Esophagus mucosa (tissue), 1 donor: ENCODE measurements at places on chromosomes 13 and 19.

GRCh38 chr19:5188548-5189317 lies 151.9 kb downstream of the PTPRS start:
- ATAC-seq, result no peak

- ATAC-seq, result no peak
Measured at GRCh38 chr13:110121422-110122083, 185.4 kb downstream of the COL4A1 start.

DNA sequence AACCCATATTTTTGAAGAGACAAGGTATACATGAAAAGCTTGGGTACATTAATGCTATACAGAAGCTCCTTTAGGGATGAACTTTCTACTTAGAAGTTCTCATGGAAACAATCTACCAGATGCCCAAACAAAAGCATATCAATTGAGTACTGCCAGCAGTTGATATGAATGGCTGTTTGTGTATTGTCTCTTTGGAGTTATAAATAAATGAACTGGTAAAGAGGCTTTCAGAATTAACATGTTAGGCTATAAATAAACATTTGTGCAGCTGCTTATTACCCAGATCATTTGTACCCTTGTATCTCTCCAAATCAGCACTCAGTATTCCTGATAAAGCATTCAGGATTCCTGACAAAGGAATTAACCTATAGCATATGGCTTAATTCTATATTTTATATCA lies 418.9 kb downstream of the FGF14 start:
- ATAC-seq, result no peak

DNA sequence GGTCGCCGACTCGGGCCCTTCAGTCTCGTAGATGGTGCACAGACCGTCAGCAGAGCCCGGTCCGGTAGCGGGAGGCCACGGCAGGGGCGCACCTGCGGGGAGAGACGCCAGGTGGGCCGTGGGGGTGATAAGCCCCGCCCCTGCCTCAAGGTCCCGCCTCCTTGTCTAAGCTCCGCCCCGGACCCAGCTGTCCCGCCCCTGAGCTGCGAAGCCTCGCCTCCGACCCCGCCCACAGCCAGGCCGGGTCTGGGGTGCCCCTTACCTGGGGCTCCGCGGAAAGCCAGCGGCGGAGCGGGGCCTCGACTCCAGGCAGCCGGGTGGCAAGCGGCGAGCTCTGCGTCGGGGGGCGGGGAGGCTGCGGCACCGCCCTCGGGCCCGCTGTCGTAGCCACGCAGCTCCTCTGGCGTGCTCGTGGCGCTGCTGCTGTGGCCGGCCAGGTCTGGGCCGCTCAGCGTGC lies 4.7 kb downstream of the PRR36 start:
- peak; percentile 63 for ATAC-seq

DNA sequence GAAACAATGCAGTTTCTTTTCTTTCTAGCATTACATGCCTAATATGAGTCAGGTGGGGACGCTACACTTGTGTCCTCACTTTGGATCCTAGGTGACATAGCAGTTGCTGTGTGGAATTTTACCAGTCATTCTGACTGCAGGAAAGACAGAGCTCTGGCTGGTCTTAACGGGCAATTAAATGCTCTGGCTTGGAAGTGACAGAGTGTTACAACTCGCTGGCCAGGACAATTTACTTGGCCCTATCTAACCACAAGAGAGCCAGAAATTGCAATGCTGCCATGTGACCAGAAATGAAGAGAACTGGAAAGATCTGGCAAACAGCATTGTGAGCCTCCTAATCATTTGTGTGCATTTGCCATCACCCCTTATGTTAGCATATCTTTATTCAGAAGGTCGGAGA lies 351.1 kb downstream of the DCT start:
- no peak for ATAC-seq
